ENCODE measurements at places on chromosomes 5 and 9.

GRCh38 chr9:110178281-110178680 is 29.7 kb downstream of the C9orf152 start:
- DNase-seq = no peak

GRCh38 chr9:36924071-36924470 is 110.0 kb downstream of the PAX5 start:
- no peak for DNase-seq

DNA sequence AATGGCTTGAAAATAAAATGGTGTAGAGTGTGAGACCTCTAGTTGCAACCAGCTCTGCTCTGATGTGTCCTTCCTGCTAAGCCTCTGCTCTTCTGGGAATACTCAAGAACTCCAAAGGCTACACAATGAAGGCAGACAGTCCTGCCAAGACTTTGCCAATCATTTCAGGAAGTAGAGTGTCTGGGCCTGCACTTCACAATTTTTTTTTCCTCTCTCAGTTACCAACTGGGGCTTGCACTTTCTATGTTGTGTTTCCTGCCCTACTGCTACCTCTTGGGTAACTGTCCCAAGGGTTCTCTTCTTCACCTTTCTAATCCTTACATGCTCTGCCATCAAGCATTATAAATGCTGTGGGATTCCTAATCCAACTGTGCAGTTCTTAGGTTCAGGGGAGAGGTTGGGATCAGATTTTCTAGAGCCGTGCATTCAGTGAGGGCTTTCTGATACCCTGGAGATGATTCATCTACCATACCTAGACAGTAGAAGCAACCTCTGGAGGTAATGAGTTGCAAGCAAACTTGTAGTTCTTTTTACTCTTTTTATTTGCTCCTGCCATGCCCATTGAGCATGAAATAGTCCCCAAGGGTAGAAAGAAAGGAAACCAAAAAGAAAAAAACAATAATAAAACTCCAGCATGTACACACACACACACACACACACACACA is 365.9 kb downstream of the MLLT3 start:
- DNase-seq = no peak

GRCh38 chr5:159337016-159337955 is 7.0 kb upstream of the IL12B start:
- no peak for DNase-seq

DNA sequence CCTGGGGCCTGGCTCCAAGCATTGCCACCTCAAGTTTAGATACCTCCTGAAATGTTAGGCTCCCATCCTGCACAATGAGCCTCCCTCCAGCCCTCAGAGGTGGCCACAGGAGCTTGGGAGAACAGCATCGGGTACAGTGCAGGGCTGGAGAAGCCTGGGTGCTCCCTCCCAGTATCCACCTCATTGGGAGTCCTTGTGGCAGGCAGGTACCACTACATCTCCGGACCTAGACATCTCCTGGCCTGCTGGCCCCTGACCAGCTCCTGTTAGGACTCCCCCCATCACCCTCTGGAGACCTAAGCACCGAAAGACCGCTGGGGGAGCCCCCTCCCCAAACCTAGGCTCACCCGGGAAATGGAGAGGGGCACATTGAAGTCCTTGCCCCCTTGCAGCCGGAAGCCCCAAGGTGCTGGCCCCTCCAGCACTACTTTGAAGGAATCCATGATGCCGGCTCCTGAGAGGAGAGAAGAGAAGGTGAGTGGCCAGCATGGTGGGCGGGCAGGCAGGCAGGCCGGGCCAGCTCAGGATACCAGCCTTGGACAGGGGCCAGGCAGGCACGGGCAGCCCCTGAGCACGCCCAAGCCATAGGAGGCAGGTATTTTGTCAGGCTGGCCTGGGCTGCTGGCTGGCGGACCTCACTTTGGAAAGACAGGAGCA is 1.2 kb downstream of the PDLIM7 start:
- DNase-seq = no peak

- no peak for DNase-seq
Observed at GRCh38 chr5:139658501-139658927, 10.4 kb downstream of the CXXC5 start.

- no peak for DNase-seq
Observed at GRCh38 chr5:14768508-14769365, 102.8 kb downstream of the ANKH start.

- DNase-seq = no peak
Observed at GRCh38 chr9:96027251-96028131, 152.0 kb downstream of the ERCC6L2 start.
